ENCODE measurements at places on chromosomes 4 and X. TPM values are rescaled to one million over a fixed set of nuclear protein-coding genes. Genes with fewer than 3 reads are reported as not detected.

Gene BOD1L1
- 53.1 TPM for polyA plus RNA-seq

Gene ESX1
- not detected for polyA plus RNA-seq

Gene KCTD8
- 0.46 TPM for polyA plus RNA-seq

Gene DCAF4L1
- polyA plus RNA-seq: 0.41 TPM

Gene FAM47E
- 7.3 TPM for polyA plus RNA-seq

Gene DMP1
- not detected for polyA plus RNA-seq

Gene CASP3
- polyA plus RNA-seq: 28.3 TPM

Gene NLGN4X
- 18.7 TPM for polyA plus RNA-seq

Gene FAM114A1
- polyA plus RNA-seq: 29.5 TPM

Gene HAND2
- polyA plus RNA-seq: 1.2 TPM
